ENCODE measurements at places on chromosomes 6 and 20. TPM values are rescaled to one million over a fixed set of nuclear protein-coding genes. Genes with fewer than 3 reads are reported as not detected.

The RNF217 gene
- 7.7 TPM for total RNA-seq

The PLA2G7 gene
- total RNA-seq: 1.8 TPM

The PROKR2 gene
- not detected for total RNA-seq

The FGD2 gene
- total RNA-seq: 0.35 TPM

The IMPG1 gene
- not detected for total RNA-seq

The OXT gene
- total RNA-seq: not detected

The PHF3 gene
- total RNA-seq: 21.8 TPM

The ZHX3 gene
- total RNA-seq: 14.0 TPM

The CST5 gene
- not detected for total RNA-seq

The PNPLA1 gene
- 0.29 TPM for total RNA-seq

The EPHA7 gene
- 0.52 TPM for total RNA-seq

The CD93 gene
- total RNA-seq: not detected

The TENT5A gene
- total RNA-seq: 6.4 TPM

The CFAP206 gene
- total RNA-seq: 0.07 TPM

The MAP3K7 gene
- total RNA-seq: 17.1 TPM

The HLA-DQB1 gene
- not detected for total RNA-seq

The DEFB124 gene
- not detected for total RNA-seq

The CST9L gene
- total RNA-seq: not detected

The SLC26A8 gene
- total RNA-seq: not detected

The GATA5 gene
- 0.46 TPM for total RNA-seq

The BPIFB2 gene
- total RNA-seq: not detected

The GINS1 gene
- 28.1 TPM for total RNA-seq

The TUBE1 gene
- 9.6 TPM for total RNA-seq

The ZNF391 gene
- total RNA-seq: 5.9 TPM

The LAMA4 gene
- total RNA-seq: 9.4 TPM

The BTN1A1 gene
- total RNA-seq: not detected

The CGA gene
- total RNA-seq: not detected

The DCDC2 gene
- total RNA-seq: 0.11 TPM

The DYNLT1 gene
- 50.5 TPM for total RNA-seq

The GMNN gene
- total RNA-seq: 44.6 TPM

The CNKSR3 gene
- 3.2 TPM for total RNA-seq

The PRDM13 gene
- total RNA-seq: not detected

The LCA5 gene
- total RNA-seq: 0.73 TPM

The MBOAT1 gene
- total RNA-seq: 10.3 TPM

The OR2B6 gene
- total RNA-seq: not detected

The SRSF12 gene
- total RNA-seq: not detected

The TCF19 gene
- total RNA-seq: 88.6 TPM

The DOK5 gene
- not detected for total RNA-seq

The LPIN3 gene
- total RNA-seq: 24.1 TPM

The LRFN2 gene
- not detected for total RNA-seq

The CRISP3 gene
- not detected for total RNA-seq

The PGC gene
- total RNA-seq: not detected

The POU3F2 gene
- total RNA-seq: 0.07 TPM

The SPATA25 gene
- total RNA-seq: 0.40 TPM

Data from PC-3 (cell line).